ENCODE measurements at places on chromosomes 4 and X.

DNA sequence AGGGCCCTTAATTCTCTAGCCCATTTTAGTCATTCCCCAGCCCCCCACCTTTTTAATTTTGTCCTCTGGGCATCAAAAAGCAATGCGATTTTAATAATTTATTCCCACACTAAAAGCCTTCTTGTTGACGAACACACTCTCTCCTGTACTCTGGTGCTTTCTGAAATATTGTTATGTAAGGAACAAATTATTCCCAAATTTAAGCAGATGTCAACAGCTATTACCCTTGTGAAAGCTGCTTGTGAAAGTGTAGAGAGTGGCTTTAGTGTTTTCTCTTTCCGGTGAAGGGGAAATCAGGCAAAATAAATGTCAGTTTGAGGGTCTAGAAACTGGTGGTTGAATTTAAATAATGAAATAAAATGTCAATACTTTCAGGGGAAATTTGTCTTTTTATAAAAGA lies 221.2 kb upstream of the CNKSR2 start:
- ATAC-seq: no peak

DNA sequence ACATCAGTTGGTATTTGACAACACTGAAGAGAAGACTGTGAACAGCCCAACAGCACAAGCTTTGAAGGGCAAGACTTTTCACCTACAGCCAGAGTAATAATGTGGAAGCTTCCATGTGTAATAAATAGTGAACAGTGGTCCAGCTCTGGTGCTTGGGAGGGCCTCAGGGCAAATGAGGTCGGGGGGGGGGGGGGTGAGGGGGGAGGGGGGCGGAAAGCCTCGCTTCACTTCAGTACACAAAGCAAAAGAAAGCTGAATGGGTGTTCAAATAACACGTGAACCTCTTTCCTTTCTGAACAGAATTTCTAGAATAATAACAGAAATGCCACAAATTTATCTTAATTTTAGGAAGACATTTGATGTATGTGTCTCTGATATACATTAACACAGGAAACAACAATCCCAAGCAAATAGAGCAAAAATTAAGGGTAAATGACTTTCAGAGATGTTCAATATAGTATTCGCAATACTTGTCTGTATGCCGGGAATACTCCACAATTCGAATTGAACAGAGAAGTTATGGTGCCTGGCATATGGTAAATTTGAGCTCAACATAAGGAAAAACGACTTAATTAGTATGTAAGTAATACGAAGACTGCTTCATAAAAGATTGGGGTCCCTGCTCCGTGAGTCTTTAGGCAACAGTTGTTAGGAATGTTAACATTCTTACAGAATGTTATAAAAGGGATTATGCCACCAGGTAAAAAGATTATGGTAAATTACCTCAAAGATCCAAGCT lies 92.6 kb downstream of the FRYL start:
- ATAC-seq: no peak

DNA sequence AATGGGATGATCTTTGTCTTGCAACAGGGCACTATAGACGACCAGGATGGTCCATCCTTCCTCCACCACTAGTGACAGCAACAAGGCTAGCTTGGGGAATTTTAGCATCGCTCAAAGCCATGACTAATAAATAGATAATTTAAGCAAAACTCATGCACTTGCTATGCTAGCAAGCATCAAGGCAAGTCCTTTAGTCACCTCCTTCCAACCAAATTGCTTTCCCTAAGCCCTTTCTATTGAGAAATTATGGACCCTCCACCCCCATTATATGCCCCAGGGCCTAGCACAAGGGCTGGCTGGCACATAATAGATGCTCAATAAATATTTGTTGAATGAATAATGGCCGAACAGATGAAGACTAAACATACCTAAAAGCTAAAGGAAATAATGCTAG lies 28.6 kb downstream of the SLC16A2 start:
- ATAC-seq: no peak

- no peak for ATAC-seq
Observed at GRCh38 chr4:57044996-57045395, 65.2 kb downstream of the IGFBP7 start.

DNA sequence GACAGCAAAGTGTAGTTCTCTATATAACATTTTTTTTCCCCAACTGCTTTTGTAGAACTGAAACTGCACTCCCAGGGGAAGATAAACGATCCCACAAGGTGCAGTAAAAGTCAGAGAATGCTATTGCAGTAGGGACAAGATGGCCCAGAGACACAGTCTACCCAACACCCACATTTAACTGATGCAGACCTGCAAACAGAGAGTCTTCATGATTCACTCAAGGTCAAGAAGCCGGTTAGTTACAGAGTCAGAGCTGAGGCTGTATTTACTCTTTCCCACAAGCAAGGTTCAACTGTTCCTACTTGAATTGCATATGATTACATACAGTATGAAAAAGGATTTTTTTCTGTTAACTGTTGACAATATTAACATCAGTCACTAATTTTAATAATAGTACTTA lies 654.6 kb downstream of the IL1RAPL1 start:
- no peak for ATAC-seq

GRCh38 chr4:4655901-4656300 lies 114.1 kb upstream of the STX18 start:
- ATAC-seq: no peak

- no peak for ATAC-seq
Observed at GRCh38 chr4:41184009-41184408, 30.3 kb downstream of the APBB2 start.

- ATAC-seq: no peak
Observed at GRCh38 chrX:21798677-21799219, 40.7 kb upstream of the MBTPS2 start.

- ATAC-seq: no peak
Observed at GRCh38 chr4:147987252-147987651, 255.4 kb downstream of the ARHGAP10 start.

DNA sequence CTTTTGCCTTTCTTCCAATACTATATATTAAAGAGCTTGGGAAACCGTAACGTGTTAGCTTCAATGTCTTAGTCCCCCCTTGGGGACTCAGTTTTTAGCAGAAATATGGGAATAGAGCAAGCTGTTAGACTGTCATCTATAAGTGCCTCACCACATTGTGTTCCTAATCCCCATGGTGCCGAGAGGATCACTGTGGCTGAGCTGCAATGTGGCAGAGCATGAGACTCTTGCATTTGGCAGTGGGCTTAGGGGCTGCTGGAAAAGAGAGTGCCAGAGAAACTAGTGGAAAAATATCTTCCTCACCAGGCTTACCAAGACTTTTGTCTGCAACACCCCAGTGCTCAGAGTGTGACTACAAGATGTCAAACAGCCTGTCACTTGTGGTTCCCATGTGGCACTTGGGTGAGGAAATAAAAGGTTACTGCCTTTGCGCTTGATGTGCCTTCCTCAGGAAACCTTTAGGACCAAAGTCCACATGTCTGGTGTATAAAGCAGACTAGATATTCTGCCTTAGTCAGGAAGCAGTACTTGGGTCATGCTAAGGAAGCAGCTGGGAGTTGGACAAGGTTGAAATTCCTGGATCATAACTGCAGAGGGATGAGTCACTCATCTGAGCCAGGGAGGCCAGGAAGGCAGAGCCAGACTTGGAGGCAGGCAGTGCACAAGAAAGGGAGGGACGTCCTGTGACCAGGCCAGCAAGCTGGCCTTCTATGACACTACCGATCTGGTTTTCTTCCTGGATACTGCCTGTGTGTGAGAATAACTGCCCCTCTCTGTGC lies 9.7 kb upstream of the MAGEA4 start:
- ATAC-seq: peak; percentile 95

DNA sequence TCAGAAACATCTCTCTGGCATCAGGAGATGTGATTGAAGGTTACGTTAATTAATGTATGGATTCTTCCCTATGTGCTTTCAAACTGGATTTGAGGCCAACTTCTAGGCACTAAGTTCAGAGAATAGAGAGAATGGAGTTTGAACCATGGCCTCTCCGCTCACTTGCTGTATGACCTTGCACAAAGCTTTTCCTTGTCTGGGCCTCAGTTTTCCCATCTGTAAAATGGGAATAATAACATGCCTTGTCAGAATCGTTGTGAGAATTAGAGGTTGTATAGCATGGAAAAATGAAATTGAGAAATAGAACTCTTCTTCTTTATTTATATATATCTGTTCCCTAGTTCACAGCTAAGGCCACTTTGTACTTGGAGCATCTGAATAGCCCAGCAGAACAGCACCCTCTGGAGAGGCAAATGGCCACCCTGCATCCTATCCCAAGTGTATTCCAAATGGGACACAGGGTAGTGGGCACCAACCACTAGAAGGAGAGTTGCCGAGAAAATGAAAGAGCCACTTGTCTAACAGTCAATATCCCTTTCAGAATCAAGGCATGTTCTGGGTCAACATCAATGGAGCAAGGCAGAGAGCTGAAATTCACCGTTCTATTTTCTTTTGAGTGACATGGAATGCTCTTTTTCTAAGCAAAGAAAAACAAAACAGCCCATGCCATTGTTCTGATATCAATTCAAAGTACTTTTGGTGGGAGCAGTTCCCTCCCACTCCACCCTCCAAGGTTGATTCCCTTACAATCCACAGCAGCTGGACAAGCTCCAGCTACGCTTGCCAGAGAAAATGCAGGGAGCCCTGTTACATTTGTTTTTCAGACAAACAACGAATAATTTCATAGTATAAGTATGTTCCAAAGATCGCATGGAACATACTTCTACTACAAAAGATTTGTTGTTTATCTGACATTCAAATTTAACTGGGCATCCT lies 23.3 kb upstream of the MTM1 start:
- ATAC-seq: no peak

GRCh38 chr4:2472187-2472586 lies 3.3 kb downstream of the RNF4 start:
- no peak for ATAC-seq

- no peak for ATAC-seq
Observed at GRCh38 chr4:128810331-128810870, 901 bp downstream of the JADE1 start.

DNA sequence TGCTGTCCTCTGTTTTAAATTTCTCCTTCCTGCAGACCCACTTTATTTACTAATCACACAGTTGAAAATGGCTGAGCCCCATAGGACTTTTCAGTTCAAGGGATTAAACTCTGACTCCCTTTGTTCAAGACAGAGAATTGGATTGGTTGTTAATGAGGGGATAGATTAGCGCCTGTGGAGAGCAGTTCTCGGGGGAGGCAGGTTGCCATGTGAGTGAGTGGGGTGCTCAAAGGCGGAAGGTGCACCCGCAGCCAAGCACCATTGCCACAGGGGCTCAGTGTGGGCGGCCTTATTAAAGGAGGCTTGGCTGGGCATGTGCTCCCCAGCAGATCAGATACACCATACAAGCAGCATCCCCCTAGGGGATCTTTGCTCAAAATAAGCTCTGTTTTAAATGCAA lies 7.9 kb upstream of the CBR4 start:
- no peak for ATAC-seq

GRCh38 chrX:38726612-38727011 lies 74.6 kb upstream of the MID1IP1 start:
- peak; percentile 97 for ATAC-seq

All from motor neuron (in vitro differentiated cells).